NCI-H187 (cell line): ENCODE measurements at places on chromosomes 12 and 14.
A peak's percentile ranks its signal among the peaks of the same experiment; 100 is the strongest.

DNA sequence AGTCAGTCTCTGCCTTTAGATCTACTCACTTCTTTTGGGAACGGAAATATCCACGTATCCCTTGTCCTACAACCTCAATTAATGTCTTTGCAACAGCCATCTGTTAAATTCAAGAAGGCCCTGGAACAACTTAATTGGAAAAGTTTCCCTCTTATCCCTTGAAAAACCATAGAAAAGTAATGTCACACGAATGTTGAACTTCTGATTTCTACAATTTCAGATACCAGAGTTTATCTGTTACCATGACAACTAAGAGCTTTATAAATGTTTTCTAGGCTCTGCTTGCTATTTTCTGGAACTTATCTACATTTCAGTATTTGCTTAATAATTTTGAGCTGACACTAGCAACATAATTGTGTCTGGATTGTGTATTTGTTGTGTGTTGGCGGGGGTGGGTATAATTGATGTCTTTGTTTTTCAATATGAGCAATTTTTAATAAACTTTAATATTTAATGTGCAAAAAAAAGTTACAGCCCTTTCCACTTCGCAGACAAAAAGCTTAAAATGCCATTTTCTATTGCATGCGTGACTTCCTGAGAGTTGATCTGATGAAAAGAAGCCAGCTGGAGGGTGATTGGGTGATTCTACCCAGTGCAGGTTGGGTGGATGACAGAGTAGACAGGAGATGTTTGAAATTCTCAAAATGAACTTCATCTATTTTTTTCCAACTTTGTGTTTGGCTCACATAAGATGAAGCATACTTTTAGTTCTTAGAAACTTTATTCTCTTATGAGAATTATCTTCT, 11.8 kb upstream of the EDDM3A start:
- DNase-seq: no peak

DNA sequence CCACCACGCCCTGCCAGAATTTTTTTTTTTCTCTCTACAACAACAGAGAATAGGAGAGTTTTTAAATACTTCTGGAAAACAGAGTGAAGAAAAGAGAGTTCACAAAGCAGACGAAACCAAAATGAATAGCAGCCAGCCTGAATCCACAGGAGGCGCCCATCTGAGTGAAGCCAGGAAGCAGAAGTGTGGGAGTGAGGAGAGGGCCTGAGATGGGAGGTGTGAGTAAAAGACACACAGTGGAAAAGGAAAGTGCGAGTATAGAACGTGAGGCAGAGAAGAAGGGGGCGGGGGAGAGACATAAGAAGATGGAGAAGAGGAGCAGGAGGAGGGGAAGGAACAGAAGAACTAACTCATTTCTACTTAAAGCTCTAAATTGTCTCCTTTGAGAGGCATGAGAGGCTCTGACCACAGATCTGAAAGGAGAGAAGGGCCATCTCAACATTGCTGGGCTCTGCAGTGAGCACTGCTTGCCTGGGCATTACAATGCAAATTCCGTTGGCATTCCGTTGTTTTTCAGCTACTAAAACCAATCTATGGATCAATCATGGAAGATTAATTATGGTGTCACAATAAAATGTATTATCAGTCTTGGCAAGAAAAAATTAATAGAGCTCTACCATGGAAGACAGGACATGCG, 140.1 kb upstream of the CPSF6 start:
- DNase-seq: no peak

DNA sequence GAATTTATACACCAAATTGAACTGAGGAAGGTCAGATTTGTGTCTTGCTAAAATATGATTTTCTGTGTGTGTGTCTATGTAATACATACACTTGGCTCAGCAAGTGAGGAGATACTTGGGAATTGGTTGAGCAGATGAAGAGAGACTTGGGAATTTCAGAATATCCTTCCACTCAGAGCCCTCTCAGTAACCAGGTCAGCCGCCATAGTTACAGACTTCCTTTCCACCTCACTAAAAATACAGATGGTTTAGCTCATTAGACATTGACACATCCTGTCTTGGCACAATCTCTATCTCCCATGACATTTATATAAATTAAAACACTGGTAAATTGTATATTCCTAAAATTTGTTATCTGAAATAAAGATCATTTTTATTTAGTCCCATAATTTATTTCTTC, 15.9 kb downstream of the PIK3C2G start:
- DNase-seq: no peak

- DNase-seq: no peak
Measured at GRCh38 chr12:38374751-38375150, 58.2 kb downstream of the ALG10B start.

- no peak for DNase-seq
Measured at GRCh38 chr12:119870457-119870856, 6.7 kb downstream of the CIT start.

DNA sequence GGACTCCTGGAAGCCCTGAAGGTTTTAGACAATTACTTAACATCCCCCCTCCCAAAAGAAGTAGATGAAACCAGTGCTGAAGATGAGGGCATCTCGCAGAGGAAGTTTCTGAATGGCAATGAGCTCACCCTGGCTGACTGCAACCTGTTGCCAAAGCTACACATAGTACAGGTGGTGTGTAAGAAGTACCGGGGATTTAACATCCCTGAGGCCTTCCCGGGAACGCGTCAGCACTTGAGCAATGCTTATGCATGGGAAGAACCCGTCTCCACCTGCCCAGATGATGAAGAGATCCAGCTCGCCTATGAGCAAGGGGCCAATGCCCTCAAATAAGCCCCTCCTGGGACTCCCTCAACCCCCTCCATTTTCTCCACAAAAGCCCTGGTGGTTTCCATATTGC, 10.6 kb upstream of the SPPL3 start:
- DNase-seq: no peak

- no peak for DNase-seq
Measured at GRCh38 chr14:76267322-76268046, 108.5 kb upstream of the ESRRB start.

DNA sequence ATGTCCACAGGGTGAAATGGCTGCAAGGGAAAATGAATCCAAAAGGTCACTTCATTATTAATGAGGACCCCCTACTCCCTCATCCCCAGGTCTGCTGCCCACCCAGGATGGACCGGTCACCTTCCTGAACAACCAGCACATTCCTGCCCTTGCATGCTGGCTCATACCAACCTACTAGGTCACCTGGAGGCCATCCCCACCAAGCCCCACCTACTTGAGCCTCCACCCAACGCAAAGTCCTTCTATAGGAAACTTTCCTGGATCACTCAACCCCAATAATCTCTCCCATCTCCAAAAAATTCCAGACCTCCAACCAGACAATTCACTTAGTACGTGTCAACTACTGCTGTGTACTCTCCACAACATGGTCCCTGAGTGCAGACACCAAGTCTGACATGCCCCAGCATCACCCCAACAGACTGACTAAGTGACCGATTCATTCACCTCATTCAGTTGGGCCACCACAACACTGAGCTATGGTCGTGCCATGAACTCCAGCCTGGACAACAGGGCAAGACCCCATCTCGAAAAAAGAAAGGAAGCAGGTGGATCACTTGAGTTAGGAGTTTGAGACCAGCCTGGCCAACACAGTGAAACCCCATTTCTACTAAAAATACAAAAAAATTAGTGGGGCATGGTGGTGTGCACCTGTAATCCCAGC, 18.1 kb downstream of the CLMN start:
- no peak for DNase-seq

DNA sequence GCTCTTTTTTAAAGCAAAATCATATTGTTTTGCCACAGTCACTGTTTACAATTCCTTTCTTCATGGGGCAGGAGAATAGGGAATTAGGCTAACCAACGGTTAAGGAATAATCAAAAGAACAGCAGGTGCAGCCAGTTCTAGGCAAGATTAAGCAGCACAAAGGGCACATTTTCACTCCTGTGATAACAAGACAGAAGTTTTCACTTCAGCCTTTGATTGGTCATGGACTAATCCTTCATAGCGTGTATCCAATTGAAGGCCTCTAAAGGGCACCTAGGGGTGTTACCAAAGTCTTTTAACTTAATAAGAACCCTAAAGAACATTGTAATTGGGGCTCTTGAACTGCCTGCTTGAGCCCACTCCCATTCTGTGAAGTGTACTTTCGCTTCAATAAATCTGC, 206.9 kb upstream of the AMIGO2 start:
- no peak for DNase-seq

GRCh38 chr14:94144765-94145164, 15.4 kb upstream of the IFI27L2 start:
- no peak for DNase-seq

DNA sequence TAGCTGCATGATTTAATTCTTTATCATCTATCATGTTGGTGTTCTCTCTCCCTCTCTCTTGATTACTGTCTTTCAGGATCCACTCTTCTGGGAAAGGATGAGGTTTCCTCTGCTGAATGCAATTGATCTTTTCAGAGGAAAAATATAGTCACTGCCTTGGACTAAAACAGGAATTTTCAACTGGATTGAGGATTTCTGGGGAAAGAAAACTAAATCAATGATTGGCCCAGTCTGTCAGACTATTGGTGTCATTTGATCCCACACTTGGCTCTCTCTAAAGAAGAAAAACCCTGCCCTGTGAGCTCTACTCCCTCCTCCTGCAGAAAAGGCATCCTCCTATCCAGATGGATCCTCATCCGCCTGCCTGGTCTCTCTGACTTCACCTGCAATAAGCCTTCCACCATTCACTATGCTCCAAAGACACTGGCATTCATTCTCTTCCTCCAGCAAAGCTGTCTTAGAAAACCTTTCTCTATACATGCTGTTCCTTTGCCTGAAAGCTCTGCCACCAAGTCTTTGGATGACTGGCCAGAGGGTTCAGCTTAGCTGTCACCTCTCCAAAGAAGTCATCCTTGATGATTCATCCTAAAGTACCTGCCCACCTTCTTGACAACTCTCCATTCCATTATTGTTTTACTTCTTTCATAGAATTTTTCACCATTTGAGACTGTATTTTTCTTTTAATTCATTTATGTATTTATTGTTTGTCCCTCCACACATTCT, 127.7 kb upstream of the CAND1 start:
- DNase-seq: no peak

DNA sequence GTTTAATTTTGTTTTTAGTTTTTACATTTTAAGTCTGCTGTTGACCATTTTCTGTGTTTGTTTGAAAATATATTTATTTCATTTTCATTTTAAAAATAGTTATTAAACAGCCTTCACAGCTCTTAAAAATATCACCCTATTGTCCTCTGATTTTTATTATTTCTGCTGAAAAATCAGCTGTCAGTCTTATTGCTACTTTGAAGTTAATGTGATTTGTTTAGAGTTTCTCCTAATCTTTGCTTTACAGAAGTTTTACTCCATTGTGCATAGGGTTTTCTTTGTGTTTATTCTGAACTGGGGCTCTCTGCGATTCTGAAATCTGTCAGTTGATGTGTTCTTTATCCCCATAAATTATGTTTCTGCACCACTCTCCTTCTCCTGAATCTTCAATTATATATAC, 486.3 kb downstream of the SOX5 start:
- no peak for DNase-seq

- DNase-seq: no peak
Measured at GRCh38 chr14:22882064-22882463, 958 bp upstream of the REM2 start.

DNA sequence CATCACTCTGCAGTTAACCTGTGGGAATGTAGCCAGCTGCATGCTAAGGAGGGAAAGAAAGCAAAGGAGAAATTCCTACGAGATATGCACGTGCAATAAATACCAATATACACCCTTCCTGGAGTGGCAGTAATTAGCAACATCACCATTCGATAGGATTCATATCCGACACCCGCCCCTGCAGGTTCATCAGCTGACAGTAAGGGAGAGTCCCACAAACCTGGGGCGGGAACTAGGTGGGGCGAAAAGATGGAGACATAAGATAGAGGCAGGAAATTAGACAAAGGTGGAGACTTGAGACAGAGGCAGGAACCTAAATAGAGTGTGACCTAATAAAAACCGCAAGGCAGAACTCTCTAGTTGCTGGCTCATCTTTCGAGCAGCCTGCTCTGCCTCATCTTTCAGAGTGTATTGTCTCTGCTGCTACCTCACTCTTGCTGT, 51.6 kb downstream of the PLEKHG3 start:
- peak; percentile 63 for DNase-seq

DNA sequence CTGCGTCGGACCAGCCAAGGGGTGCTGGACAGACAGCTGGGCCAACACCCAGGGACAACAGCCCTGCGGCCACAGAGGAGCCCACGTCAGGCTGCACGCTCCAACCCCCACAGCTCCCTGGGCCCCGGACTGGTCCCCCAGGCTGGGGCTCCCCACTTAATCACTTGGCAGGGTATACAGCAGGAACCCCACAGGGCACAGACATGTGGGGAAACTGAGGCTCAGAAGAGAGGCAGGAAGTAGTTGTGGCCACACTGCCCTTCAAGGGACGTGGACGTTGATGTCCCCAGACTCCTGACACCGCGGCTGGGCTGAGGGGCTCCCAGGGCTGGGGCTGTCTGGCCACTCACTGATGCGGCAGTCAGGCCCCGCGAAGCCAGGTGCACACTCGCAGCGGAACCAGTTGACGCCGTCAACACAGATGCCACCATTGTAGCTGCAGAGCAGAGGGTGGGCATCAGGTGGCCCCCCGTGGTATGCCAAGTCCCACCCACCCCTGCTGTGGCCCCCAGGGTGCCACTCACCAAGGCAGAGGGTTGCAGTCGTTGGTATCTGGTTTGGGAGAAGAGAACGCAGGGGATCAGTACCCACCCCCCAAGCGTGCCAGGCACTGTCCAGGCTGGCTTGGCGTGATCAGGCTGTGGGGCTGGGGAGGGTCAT, 21.5 kb downstream of the JAG2 start:
- DNase-seq: no peak

DNA sequence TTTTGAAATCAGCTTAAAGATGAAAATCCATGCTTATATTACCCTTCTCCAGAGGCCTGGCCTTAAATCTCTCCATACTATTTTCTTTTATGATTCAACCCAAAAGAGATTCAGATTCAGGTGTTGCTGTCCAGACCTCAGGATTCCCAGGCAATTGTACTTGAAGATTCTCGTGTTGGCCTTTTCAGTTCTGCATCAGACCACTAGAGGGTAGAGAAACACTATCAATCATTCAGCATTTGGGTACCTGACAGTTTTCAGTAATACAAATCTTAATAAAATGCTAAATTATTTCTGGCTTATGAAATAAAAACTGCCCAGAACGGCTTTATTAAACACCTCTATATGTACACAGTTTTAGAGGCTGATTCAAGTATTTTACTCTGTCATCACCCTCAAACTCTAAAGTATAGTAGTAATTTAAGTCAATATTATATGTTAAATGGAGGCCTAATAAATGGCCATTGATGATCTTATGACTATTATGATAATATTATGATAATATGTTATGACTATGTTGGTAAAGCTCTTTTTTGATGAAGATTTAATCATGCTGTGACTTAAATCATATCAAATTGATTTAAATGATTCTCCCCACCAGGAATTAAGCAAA, 301.1 kb downstream of the DUSP6 start:
- DNase-seq: no peak

GRCh38 chr12:49538510-49539403, at the start of gene KCNH3:
TSS of gene KCNH3 (plus strand) at chr12:49539030. CDS start at chr12:49539417, 387 bp downstream.
- DNase-seq: peak; percentile 54

DNA sequence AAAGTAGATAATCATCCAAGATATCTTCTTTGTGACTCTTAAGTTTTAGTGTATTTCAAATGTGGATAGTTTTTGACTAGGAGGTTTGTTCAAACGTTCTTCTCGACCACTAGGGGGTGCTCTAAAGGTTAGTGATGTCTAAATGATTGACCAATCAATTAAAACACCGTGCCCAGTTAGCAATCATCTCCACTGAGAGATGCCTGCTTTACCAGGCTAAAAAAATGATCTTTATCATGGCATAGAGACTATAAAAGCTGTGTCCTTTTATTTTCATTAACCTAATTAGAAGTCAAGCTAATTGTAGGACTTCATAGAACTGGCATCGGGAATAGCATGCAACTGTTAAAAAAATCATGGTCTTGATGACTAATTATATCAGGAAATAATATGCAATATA, 153.9 kb downstream of the PRKCH start:
- DNase-seq: peak; percentile 45

GRCh38 chr14:63276492-63277342, 42.0 kb downstream of the GPHB5 start:
- DNase-seq: peak; percentile 95
